Activated gamma-delta T cell treated with anti-CD3 and anti-CD28 coated beads, Interleukin-2, amount 50 U/mL, for 16 hours (primary cell): ENCODE measurements at places on chromosomes 1 and 21.

DNA sequence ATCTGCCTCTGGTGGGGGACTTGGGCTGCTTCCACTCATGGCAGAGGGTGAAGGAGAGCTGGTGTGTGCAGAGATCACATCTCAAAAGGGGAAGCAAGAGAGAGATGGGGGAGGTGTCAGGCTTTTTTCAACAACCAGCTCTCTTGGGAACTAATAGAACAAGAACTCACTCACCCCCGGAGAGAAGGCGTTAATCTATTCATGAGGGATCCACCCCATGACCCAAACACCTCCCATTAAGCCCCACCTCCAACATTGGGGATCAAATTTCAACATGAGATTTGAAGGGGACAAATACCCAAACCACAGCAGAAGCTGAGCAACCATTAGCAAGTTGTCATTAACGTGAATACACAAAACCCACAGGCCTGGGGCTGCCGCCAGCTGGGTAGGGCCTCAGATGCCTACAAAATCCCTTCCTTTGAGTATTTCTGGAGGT lies 12.0 kb upstream of the VWA5B1 start:
- no peak for DNase-seq

- no peak for DNase-seq
These were observed 34.4 kb upstream of the OLIG2 start for GRCh38 chr21:32991361-32991760.

- no peak for DNase-seq
These were observed 23.3 kb downstream of the ZP4 start for GRCh38 chr1:237867380-237867888.

GRCh38 chr1:27491748-27492700 lies 2.1 kb upstream of the WASF2 start:
- DNase-seq, result no peak

- DNase-seq, result no peak
These were observed 43.5 kb downstream of the UMODL1 start for GRCh38 chr21:42114646-42115045.

DNA sequence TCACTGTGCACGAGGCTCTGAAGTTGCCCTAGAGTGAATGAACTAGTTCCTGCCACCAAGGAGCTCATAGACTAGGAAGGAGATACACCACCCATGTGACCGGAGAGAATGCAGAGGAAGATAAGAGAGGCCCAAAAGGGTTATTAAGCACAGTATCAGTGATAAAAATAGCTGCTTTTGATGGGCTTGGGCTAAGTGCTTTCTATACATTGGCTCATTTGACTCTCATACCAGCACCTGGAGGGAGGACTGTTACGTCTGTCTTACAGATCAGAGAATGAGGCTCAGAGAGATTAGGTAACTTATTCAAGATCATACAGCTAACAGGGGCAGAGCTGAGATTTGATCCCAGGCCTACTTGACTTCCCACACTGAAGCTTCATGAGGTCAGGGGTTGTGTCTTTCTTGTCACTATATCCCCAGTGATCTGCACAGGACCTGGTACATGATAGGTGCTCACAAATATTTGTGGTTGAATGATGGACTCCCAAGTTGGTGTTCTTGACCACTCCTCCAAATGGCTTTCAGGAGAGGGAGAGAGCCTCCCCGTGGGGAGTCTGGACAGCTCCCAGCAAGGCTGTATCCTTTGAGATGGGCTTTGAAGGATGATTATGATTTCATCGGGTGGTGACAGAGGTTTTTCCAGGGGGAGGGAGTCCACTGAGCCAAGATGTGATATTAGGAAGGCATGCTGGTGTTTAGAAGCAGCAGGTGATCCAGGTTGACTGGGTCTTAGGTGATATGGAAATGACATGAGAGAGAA lies 14.4 kb downstream of the PPFIA4 start:
- DNase-seq, result no peak

- DNase-seq, result no peak
These were observed 358.1 kb downstream of the HHAT start for GRCh38 chr1:210686841-210687240.

DNA sequence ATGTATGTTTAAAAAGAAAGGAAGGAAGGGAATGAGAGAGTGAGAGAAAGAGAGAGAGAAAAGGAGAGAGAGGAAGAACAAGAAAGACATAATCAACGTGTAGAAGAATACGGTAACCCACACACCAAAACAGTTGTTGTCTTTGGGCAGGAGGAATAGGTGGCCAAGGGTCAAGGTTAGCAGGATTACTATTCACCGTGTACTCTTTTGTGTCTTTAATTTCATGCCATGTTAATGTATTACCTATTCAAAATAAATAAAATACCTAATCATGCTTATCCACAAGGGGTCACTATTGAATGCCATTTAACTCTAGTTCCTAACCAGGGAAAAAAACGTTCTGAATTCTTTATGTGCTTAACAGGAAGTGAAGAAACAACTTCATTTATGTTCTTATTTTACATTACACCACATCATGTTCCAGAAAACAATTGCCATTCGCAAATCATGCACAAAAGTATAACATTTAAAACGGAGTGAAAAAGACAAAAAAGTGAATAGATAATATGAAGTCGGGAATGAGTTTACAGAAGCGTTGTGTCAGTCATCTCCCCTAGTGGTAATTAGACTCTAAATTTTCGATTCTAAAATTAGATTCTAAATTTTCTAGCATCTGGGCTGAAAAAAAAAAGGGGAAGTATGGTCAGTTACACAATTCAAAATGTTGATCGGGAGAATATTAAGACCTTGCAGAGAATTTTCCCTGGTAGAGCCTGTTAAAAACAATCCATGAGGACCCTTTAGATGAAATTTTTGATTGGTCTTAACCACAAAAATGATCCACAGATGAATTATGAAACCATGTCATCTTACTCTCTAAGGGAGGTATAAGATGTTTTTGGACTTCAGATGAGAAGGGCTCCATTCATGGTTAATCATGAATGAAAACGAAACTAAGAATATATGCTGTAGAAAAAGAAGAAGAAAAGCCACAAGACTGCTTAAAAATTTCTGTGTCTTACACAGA lies 700 bp upstream of the KMO start:
- DNase-seq, result no peak

DNA sequence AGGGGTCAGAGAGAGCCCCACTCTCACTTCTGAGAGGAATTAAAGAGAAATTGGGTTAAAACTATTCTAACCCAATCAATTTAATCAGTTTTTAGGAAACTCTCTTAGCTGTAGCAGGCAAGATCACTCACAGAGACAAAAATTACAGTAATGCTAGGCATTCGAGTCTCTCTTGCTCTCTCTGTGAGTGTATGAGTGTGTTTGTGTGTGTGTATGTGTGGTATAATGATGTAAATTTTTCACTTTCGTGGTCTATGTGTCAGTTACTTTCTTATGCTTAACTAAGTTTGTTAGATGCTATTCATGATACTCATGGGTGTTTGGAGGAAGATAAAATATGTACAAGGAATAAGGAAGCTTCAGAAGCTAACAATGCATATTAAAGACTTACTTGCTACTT lies 131.3 kb downstream of the FASLG start:
- DNase-seq, result no peak
